DMS53 (cell line): ENCODE measurements at places on chromosomes 7 and 10.

GRCh38 chr10:43655311-43655710, 6.6 kb upstream of the ZNF32 start:
- DNase-seq = no peak

GRCh38 chr7:73544678-73545077, 12.8 kb downstream of the BCL7B start:
- DNase-seq = no peak

- peak; percentile 8 for DNase-seq
These were observed 180.0 kb upstream of the ADCY1 start for GRCh38 chr7:45394117-45394708.

GRCh38 chr10:5522913-5523560, 1.7 kb upstream of the CALML3 start:
- no peak for DNase-seq

GRCh38 chr7:48154792-48155413, 16.4 kb upstream of the ABCA13 start:
- DNase-seq = peak; percentile 79

- DNase-seq = peak; percentile 7
These were observed 449.2 kb downstream of the IPMK start for GRCh38 chr10:57818522-57818921.

DNA sequence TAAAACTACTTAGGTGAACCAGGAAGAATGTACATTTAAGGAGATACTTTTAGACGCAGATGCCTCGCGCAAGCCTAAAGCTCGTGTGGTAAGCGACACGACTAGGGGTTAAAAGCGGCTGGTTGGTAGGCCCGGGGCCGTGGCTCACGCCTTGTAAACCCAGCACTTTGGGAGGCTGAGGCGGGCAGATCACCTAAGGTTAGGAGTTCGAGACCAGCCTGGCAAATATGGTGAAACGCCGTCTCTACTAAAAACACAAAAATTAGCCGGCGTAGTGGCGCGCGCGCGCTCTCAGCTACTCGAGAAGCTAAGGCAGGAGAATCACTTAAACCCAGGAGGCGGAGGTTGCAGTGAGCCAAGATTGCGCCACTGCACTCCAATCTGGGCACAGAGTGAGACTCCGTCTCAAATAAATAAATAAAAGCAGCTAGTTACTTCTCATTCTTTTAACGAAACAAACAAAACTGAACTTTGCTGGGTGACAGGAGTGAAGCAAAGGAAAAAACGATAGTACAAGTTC, 879 bp downstream of the NUDT5 start:
- DNase-seq = peak; percentile 63

DNA sequence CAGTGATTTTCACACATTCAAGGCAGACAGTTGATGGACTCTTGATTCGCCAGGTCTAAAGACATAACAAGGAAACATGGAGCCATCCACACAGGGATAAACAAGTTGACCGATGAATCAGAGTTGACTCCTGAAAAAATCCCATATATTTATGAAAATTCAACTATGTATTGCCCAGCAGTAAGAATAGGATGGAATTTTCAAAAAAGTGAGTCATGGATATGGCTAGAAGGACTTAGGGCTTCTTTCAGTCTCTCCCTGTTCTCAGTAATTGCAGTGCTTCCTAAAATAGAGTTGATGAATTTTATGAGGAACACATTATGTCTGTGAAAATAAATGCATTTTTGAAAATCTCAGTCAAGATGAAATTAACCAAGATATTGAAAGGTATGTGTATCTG, 301.2 kb downstream of the PLXDC2 start:
- no peak for DNase-seq

DNA sequence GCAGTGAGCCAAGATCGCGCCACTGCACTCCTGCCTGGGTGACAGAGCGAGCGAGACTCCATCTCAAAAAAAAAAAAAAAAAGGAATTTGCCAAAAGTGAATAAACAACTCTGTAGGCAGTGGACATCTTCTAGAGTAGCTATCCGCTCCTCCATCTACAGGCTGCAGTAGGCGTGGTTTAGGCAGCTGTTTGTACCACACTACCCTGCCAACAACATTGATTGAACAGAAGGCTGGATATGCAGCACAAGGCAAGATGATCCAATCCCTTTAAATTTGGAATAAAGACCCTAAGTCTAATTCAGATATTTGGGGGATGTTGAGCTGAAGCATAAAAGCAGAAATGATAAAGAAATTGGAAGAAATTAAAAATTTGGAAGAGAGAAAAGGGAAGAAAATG, 141.6 kb downstream of the TES start:
- DNase-seq = no peak

DNA sequence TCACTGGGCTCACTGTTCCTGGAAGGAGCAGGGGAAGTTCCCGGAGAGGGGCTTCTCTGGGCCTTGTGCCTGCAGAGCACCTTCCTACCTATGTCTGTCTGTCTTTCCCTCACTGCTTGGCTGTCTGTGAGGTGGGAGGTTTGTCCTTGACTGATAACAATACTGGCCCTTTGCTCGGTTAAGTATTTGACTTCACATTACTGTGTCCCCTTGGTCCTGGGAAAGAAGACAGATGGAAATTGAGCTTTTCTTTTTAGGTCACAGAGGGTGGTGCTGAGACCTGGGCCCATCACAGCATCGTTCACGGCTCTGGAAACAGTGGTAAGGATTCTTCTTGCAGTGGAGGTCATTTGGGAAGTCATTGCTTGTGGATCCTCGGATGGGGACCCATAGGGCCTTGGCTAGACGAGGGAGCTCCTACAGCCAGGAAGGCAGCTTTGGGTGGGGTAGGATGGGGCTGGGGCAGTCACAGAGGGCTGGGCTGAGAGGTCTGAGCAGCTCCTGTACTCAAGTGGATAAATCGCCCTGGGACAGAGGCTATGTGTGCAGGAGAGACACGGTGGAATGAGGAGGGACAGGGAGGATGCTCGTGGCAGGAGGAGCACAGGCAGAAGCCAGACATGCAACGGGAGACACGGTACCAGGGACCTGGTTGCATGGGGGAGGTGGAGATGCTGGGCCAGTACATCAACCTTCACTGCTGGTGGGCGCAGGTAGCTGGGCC, 450.2 kb downstream of the PLXNA4 start:
- no peak for DNase-seq

DNA sequence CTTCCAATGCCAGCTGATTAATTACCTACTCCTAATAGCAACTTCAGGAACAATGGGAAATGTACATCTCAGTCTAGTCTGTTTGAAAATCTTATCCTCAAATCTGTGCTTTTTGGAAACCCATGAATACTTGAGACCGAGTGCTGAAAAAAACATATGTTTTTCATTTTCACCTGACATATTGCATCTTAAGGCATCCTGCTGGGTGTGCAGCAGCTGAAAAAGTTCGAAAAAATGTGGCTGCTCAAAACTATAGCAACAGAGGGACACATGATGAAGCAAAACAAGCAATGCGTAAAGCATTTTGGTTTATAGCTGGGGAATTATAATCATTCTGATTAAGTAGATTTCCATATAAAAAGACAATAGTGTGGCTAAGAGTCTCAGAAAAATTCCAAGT, 218.0 kb downstream of the CREB5 start:
- DNase-seq = no peak

GRCh38 chr7:155962191-155962967, 150.1 kb upstream of the SHH start:
- no peak for DNase-seq

- DNase-seq = no peak
These were observed 9.2 kb upstream of the GIMAP5 start for GRCh38 chr7:150728011-150728410.

DNA sequence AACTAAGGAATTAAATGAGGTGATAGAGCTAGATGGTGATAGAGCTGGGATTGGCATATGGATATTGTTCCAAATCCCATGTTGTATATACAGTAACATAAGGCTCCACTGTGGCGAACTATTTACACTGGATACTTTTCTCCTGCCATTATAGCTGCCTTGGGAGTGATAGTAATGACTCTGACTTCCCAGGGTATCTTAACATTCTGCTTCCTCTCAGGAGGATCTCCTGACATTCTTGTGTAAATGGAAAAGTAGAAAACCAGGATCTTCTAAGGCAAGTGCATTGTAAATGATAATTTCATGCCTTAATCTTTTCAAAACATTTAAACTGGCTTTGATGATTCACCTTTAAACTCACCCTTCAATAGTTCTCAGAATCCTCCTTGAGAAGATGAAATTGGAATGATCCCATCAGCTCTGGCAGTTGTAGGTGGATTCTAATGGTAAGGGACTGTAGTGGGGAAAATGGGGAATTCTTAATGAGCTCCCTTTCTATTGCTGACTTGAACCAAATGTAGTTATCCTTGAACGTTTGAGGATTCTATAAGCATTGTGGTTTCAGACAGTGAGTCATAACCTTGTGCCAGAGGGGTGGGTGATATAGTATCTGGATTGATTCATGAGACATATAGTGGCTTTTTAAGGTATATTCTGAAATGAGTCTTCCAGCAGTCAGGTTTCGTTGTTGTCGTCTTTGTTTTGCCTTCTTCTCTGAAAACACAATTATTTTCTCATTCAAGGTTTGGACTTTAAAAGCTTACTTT, 450.0 kb downstream of the SUGCT start:
- no peak for DNase-seq

- DNase-seq = no peak
These were observed 127.2 kb upstream of the TNRC18 start for GRCh38 chr7:5550831-5551230.

DNA sequence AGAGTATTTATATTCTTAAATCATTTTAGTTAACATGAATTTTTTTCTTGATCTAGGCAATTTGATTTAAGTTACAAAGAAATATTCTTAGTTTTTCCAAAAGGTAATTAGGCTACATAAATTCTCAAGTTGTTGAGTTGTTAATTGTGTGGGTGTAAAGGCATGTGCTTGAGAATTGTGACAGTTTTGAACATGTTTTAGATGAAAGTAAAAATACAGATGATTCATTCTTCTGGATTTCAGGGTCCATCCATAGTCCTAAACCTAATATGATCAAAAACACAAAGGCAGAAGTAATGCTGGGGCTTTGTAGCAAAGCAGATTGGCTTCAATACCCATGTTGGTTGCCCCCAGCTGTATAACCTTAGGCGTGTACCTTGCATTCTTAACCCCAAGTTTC, 127.9 kb downstream of the CPED1 start:
- DNase-seq = no peak

- DNase-seq = peak; percentile 81
These were observed 4.8 kb upstream of the POLR1F start for GRCh38 chr7:19713676-19714075.

GRCh38 chr10:23063973-23064812, 31.2 kb upstream of the MSRB2 start:
- DNase-seq = no peak

- no peak for DNase-seq
These were observed 150.9 kb downstream of the ANK3 start for GRCh38 chr10:60238759-60239100.

GRCh38 chr7:82534684-82535083, 91.1 kb upstream of the CACNA2D1 start:
- DNase-seq = peak; percentile 79

GRCh38 chr10:47317251-47317650, 5.0 kb upstream of the GDF2 start:
- DNase-seq = no peak

DNA sequence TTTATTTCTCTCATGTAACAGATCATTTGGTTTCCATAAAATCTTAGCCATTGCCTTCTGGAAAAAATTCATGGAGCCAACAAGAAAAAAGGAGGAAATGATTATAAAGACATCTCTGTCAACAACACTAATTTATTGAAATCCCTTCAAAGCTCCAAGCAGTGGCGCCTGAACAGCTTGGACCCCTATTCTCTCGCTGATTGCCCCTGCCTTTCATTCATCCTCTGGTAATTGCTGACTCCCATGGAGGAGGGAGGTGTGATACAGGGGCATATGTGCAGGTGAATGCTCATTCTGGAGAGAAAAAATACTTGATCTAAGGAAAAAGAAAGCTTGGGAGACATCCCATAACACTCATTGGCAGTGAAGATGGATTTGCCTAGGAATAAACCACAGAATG, 345.5 kb downstream of the FGFR2 start:
- DNase-seq = no peak

DNA sequence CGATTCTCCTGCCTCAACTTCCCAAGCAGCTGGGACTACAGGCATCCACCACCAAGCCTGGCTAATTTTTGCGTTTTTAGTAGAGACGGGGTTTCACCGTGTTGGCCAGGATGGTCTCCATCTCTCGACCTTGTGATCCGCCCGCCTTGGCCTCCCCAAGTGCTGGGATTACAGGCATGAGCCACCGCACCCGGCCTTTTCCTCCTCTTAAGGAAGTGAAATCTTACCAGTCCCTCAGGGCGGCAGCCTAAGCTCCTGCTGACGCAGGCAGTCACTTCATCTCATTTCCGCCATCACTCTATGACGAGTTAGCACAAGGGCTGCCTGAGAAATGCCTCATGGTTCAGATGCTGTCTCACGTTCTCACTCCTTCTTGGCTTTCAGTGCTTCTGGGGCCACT, 246.0 kb upstream of the SHH start:
- no peak for DNase-seq

- peak; percentile 95 for DNase-seq
These were observed 262.8 kb downstream of the DGKB start for GRCh38 chr7:14639801-14640200.

DNA sequence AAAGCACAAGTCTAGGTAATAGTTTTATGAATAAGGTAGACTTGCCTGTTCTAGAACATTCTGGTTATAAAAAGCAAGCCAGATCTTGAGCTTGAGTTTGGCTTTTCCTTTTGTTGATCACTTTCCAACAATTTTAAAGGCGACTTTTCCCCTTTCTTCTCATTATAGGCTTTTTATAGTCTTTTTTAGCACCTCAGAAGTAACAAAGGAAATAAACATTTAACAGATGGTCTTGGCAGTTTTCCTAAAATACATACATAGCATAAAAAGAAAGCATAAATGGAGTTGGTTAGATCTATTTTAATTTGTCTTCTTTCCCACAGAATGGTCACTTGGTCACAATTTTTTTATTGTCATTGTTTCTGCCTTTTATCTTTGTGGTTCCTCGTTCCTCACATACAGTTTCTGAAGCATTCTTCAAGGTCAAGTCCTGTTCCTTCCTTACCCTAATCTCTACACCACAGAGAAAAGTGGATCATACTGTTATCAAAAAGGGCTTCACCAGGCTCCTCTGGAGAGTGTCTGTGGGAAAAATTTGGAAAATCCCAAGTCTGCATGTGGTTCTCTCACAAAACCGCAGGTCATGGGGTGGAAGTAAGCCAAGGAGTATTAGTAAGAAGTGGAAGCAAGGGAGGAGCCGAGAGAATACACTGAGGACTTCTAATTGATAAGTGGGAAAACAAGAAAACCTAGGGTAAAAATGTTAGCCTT, 31.3 kb downstream of the THNSL1 start:
- no peak for DNase-seq

DNA sequence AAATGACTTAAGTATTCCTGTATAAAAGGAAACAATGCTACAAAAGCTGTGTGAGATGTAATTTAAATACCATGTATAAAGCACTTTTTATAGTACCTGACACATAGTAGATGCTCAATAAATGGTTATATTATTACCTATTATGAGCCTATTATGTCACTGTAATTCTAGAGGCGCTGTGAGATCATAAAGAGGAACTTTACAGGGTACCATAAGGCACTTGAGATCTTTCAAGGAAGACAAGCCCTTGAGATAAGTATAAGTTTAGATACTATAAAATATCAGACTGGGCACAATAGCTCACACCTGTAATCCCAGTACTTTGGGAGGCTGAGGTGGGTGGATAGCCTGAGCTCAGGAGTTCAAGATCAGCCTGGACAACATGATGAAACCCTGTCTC, 38.3 kb downstream of the PTTG1IP2 start:
- DNase-seq = no peak

- no peak for DNase-seq
These were observed 220.9 kb upstream of the KIAA1217 start for GRCh38 chr10:23988006-23988405.

- DNase-seq = peak; percentile 92
These were observed at the start of gene SGCE for GRCh38 chr7:94655848-94656657. SGCE (minus strand) TSS chr7:94656133; CDS start chr7:94656098, 35 bp downstream.
